ENCODE measurements at places on chromosomes 12 and 14. TPM values are rescaled to one million over a fixed set of nuclear protein-coding genes. Genes with fewer than 3 reads are reported as not detected.

GRCh38 chr14:93976477-93977057 is at the start of gene ASB2:
Gene ASB2 (minus strand): TSS chr14:93976570. CDS start chr14:93964539, 12,031 bp downstream.
- no peak for DNase-seq

Gene PA2G4
- total RNA-seq, result 246 TPM

DNA sequence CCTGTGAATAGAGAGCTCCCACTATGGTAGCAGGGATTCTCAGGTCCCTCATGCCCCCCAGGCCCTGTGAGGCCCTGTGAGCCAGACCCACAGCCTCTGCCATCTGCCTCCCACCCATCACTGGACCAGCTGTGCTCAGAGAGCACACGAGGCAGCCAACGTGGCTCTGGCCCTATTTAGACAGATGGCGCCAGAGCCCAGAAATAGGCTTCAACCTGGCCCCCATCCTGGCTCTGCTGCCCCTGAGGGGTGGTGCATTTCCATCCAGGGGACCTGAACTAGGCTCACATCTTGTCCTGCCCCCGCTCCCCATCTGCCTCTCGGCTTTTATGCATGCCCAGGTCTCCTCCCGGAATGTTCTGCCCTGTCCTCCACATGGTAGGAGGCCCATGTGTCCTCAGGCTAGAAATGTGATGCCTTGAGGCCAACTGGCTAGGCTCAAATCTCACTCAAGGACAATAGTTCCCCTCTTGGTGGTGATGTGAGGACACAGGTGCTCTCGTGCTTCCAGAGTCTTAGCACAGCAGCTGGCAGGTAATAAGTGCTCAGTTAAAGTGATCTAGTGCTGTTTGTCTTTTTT is 18.9 kb downstream of the TMEM63C start:
- no peak for DNase-seq

DNA sequence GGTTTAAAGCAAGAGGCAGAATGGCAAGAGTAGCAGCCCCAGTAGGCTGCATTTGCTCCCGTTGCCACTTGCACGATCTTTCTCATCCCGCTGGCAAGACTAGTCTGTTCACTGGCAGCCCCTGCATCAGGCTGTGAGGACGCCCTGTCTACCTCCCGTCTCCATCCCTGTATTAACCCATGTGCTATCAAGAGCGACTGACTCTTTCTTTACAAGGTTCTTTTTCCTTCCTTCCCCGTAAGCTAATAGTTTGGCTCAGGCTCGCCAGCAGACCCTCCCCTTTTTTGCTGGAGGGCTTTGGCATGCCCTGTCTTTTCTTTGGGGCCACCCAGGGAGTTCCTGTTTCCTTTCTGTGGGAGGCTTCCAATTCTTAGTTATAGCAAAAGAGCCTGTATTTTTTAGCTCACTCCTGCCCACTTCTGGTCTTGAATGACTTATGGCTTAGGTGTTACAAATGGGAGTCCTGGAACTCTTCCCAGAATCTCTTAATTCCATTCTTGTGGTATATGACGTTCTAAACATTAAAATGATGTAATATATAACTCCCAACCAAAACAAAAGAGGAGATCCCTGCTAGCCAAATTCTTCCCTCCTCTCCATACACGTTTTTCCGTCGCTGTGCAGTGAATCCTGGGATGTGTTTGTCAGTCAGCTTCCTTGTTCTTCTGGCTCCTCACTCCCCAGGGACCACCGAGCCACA is 149.0 kb downstream of the PRKCH start:
- DNase-seq, result peak; percentile 86

DNA sequence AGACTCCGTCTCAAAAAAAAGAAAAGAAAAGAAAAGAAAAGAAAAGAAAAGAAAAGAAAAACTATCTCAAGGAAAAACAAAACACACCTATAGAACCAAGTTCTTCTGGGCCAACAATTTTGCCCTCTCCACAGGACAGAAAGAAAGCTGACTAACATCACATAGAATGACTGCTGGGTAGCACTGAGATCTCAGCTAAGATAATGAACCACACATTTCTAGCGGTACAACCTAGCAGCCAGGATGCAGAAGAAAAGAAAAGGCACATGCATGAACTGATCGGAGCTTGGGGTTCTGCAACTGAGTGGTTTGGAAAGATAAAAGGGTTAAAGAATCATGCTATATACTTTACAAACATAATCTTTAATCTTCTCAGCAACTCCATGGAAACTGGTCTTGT is 19.5 kb downstream of the TMED10 start:
- no peak for DNase-seq

Gene TC2N
- not detected for total RNA-seq

GRCh38 chr12:45713078-45713477 is 16.4 kb upstream of the ARID2 start:
- DNase-seq, result no peak

DNA sequence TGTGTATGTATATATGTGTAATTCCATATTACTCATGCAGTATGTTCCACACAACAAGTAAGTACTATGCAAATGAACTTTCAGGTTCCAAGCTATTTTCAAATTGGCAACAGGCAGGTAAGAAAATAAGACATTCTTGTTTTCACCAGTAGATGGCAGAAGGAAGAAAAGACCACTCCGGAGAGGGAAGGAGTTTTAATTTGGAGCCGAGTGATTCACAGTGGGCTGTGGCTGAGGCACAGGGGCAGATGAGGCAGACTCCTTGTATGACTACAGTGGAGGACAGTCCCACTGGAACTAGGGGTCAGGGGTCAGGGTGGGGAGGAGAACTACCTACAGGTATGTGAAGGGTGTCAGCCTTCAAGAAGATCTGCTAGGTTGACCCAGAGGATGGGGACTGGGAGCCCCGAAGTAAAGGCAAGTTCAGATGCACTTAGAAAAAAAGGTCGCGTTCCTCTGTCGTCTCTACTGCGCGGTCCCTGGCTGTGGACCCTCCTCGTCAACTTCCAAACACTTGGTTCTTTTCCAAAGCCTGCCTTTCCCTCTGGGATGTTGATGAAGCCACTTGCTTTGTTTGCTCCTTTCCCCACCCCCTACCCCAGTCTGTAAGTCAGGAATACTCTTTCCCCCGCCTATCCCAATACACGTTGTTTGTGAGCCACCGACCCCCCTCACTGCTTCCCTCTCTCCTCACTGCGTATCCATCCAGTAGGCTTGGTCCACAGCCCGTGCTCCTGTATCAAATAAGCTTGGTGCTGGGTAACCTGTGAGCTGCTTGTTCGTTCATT is 24.1 kb downstream of the DDX47 start:
- DNase-seq, result peak; percentile 82

- DNase-seq, result peak; percentile 59
Observed at GRCh38 chr12:48999371-49000131, at the start of gene DDN. Gene DDN (minus strand): TSS chr12:48999375. CDS start chr12:48999287, 88 bp downstream.

GRCh38 chr14:53491256-53491883 is 338.2 kb upstream of the DDHD1 start:
- DNase-seq, result no peak

- no peak for DNase-seq
Observed at GRCh38 chr14:69662636-69663299, 51.4 kb downstream of the SUSD6 start.

DNA sequence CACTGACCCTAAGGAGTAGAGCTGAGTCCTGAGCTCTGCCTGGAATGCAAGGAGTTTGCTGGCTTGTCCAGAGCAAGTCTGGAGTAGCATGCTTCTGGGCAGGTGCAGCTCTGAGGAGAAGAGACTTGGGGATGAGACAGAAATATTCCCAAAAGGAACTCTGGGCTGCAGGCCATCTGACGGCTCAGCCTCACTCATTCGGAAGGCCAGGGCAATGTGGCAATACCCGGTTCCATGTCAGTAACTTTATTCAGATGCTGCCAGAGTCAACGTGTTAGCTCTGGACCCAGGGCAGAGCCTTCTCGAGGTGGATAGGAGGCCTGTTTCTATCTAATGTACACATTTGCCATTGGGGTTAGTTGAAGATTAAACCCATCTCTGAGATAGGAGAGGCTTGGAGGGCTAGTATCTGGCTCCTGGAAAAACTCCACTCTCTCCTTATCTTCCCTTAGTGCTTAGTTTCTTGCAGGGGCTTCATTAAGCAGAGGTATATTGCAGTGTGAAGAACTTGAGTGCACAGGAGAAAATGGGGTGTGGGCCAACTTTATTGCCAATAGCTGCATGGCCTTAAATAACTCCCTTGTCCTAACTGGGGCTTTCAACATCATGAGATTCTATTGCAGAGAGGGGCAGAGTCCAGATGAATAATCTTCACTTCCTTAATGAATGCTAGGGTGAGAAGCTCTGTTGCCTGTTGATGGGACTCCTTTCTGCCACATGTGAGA is 65.6 kb downstream of the NTF3 start:
- DNase-seq, result no peak

Gene ART4
- total RNA-seq, result not detected

DNA sequence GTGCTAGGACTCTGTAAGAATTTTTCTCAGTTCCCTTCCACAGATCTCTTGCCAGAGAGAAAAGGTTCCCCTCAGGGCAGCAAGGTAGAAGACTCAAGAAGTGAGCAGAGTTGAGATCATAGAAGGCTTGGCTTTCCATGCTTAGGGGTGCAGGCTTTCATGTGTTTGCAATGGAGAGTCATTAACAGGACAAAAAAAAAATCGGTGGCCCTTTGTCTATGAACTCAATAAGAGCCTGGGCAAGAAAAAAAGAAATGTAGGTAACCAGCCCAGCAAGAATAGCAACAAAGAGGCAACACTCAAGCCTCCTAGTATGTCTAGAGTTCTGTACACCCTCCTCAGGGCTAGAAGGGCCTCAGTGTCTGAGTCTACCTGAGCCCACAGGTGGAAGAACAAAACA is 23.4 kb upstream of the LRP6 start:
- DNase-seq, result no peak

- no peak for DNase-seq
Observed at GRCh38 chr14:72715215-72715849, 178.6 kb downstream of the DPF3 start.

Gene PFDN5
- total RNA-seq, result 456 TPM

Gene CMAS
- total RNA-seq, result 62.5 TPM

GRCh38 chr12:47410383-47410782 is 295.4 kb downstream of the RPAP3 start:
- no peak for DNase-seq

DNA sequence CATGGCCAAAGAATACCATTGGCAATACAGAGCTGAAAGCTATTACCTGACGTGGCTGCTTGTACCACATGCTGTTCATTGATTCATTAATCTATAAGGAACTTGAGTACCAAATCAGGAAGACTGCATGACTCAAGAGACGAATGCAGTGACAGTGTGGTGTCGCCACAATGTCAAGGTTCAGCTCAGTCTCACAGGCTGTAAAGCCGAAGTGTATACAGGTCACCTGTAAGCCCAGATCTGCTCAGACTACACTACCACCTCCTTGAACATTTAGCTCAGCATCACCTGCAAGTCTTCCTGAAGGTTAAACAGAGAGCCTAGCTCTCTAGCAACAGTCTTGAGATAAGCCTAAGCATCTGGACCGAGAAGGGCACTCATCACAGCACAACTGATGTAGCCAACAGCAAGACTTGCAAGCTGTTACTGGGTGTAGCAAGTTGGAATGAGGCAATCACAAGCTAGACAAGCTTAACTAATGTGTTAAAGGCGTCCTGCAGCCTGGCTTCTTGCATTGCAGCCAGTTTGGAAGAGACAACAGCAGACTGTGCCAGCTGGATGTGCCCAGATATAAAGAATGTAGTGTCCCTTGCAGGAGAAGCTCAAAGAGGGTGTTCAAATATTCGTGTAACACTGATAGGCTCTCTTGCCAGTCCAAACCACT is 21.0 kb downstream of the TMTC1 start:
- no peak for DNase-seq

- DNase-seq, result no peak
Observed at GRCh38 chr12:21618566-21618965, 13.9 kb upstream of the GYS2 start.

DNA sequence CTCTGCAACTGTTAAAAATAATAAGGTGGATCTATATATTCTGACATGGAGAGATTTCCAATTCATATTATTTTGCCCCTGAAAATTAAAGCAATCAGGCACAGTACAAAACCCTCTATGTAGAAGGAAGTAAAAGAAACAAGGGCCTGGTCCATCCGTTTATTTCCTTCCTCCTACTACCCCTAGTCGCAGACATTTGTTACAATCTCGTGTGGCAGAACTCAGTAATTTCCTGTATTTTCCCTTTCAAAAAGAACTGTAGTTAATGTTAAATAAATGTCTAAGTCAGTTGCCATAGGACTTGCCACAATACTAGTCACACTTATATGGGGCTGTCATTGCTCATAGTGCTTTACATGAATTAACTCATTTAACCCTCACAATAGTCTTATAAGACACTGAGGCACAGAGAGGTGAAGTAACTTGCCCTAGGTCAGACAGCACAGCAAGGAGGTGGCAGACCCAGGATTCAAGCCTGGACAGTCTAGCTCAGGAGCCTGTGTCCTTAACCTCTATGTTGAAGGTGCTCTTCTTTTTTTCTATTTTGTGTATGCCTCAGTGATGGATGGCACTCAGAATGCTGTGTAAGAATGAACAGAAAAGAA is 24.2 kb downstream of the NINJ2 start:
- no peak for DNase-seq

Gene ALDH1L2
- total RNA-seq, result 0.09 TPM

GRCh38 chr12:49548822-49549648 is 10.2 kb downstream of the KCNH3 start:
- DNase-seq, result no peak

DNA sequence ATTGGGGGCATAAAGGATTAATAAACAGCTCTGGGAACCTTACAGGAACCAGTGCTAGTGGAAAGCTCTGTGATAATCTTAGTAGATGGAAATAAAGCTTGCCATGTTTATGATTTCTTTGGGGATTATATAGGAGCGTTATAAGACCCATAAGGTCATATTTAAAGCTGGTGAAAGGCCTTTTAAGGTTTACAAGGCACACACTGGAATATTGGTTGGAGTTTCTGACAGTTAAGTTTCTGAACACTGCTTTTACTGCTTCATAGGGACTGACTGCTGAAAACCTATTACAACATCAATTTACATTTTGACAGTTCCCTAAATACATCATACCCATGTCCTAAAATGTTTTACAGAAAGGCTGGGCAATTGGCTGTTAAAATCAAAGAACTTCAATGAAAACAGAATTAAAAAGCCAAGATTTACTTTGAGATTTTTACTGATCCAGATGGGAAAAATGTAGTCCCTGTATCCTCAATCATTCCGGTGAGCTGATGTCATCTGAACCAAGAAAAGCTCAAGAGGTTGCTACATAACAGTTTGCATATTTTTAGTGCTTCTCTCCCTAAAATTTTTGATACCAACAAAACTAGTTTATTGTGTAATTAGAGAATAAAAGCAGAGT is 153.7 kb upstream of the IGF1 start:
- DNase-seq, result no peak

Gene LRRC10
- not detected for total RNA-seq

- peak; percentile 60 for DNase-seq
Observed at GRCh38 chr12:72790273-72790672, 518.1 kb downstream of the TRHDE start.

DNA sequence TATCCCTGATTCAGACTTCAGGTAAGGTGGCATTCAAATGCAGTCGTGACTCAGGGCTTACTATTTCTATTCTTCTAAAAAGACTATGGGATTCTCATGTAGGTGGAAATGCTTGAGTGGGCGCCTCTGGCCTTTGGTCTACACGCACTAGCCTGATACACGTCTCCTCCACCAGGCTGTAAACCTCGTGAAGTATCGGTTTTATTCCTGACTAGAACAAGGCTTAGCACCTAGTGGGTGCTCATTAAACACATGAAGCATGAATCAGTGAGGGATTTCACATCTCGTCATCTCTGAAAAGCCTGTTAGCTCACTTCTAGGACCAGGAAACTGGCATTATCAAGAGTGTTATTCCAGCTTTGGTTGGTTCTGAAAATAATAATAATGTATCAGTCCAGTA is 17.7 kb upstream of the HNF1A start:
- DNase-seq, result no peak
